ENCODE measurements at places on chromosomes 5 and 9.

DNA sequence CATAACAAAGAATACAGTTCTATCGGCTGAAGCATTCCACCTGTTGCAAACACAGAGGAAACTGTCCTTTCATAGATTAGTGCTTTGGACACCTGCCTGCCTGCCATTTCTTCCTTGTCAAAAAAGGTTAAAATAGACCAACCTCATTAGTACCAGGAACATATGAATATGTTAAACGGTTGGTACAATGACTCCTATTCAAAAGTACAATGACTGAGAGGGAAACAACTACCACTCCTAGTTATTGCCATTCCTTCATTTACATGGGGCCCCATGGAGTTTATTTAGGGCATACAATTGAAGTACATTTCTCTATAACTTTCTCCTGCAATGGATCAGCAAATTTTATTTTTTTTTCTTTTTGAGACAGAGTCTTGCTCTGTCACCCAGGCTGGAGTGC is 77.4 kb upstream of the PIP5K1B start:
- DNase-seq = no peak

- no peak for DNase-seq
These were observed at the start of gene EFNA5 for GRCh38 chr5:107670932-107671741. Gene EFNA5 (minus strand): TSS chr5:107670937.

DNA sequence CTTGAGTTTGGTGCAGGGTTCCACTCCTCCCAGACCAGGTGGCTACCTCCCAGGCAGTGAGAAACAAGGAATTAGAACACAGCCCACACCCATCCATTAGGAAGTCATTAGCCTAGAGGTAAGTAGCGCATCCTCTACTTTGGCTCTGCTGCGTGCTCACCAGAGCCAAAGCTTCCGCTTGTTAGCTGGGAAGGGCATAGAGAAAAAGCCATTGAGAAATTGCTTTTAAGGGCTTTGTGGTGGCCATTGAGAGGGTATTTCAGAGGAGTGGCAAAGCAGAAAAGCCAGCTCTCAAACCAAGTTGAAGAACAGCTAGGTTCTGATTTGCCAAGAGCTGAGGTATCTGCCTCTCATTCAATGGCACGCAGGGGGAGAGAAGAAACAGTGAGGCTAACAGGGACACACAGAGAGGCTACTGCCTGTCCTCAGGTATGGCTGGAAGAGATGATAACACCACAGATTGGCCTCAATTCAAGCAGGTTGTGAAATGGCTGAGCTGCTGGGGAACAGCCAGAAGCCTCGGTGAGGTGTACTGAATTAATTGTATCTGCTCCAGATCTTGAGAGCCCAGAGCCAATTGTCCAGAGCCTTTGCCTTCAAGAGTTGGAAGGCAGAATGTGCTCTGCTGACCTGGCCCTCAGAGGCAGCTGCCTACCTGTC is 119.4 kb downstream of the NTRK2 start:
- DNase-seq = no peak

- no peak for DNase-seq
These were observed 1.4 kb upstream of the CSNK1A1 start for GRCh38 chr5:149552553-149553160.

- no peak for DNase-seq
These were observed 594.5 kb downstream of the BNC2 start for GRCh38 chr9:16275795-16276624.

- no peak for DNase-seq
These were observed 253.4 kb downstream of the TRPM3 start for GRCh38 chr9:70868041-70868440.

GRCh38 chr9:89714321-89714720 is 109.5 kb downstream of the GADD45G start:
- no peak for DNase-seq

- DNase-seq = no peak
These were observed 101.0 kb downstream of the SPOCK1 start for GRCh38 chr5:137398154-137398553.

DNA sequence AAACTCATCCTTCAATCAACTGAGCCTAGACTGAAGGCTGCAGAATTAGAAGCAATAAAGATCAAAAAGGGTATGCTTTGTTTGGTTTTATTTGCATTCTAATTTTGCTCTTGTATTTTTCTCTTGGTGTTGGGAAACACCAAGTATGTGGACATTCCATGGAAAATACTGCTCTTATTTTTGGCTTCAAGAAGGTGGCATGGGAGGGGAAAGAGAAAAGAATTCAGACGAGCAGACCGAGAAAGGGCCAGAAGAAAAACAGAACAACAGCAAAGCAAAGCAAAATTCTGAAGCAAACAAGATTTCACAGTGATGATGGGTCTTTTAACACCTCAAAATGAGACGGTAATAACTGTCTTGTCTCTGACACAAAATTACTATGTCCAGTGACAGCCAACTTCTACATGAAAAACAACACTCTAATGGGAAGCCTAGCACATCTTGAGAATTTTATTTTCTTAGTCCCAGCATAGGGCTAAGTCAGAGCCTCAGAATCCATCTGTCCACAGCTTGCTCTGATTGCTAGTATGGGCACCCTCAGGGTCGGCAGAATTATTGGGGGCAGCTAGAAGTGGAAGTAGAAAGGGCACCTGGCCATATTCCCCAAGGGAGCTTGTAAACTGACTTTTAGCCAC is 26.8 kb downstream of the FREM1 start:
- DNase-seq = no peak

DNA sequence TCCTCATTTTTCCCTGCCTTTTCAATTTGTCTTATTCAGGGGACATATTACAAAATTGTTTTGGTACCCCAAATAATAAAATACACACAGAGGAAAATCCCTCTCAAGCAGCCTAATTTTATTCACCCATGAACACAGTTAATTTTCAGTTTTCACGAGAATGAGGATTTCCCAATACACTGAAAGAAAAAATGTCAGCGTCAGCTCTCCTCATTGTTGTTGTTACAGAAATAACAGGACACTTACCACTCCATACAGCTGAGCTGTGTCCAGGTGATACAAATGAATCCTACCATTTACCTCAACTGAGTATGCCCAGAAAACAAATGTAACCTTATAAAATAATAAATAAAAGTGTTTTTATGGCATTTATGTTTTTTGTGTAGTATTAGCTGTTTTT is 144.6 kb upstream of the PCA3 start:
- DNase-seq = no peak

DNA sequence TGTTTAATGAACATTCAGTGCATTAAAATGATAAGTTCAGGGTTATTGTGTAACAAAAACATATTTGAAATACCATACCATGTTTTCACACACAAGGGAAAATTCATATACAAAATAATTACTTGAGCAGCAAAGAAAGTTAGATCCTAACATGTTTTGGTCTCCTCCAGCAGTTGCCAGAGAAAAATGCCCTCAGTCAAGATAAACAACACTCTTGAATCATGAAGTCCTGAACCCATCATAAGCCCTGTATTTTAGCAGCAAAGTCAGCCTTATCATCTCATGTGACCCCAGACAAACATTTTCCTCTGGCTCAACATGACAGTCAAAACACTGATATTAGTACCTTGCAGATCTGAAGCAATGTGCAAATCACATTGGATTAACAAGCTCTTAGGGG is 1541.1 kb upstream of the WWC1 start:
- no peak for DNase-seq

- DNase-seq = no peak
These were observed 129.9 kb downstream of the DMXL1 start for GRCh38 chr5:119200795-119201194.

- DNase-seq = no peak
These were observed 22.7 kb downstream of the MED27 start for GRCh38 chr9:132056717-132057560.

DNA sequence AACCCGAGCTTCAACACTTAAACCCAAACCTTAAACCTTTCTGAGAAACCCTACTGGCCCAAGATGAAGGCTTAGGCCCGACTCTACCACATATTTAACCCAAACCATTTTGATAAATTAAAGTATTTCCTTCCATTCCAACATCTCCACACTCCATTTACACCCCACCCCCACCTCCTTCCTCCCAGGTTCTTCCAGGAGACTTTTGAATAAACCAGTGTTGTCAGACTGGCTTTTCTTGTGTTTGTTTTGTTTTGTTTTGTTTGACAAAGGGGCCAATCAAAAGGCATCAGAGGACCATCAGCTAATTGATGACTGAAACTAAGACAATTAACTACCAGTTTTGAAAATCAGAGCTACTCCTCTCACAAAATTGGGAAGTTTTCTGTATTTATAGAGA is 4.6 kb upstream of the ZNF608 start:
- no peak for DNase-seq

- no peak for DNase-seq
These were observed 15.7 kb upstream of the AGXT2 start for GRCh38 chr5:35063414-35063813.

- no peak for DNase-seq
These were observed 35.9 kb downstream of the SAXO1 start for GRCh38 chr9:18997151-18997550.

DNA sequence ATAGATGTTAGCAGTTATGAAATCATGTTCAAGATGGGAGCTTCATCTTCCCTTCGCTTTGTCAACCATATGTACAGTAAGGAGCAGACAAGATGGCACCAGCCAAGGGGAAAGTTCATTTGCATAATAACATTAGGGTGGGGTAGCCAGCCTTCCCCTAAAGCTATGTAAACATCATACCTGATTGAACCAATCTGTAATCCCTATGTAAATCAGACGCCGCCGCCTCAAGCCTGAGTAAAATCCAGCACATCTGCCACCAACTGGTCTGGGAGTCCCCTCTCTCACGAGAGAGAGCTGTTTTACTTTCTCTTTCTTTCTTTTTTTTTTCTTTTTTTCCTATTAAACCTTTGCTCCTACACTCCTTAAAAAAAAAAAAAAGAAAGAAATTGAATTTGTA is 30.8 kb upstream of the REEP2 start:
- DNase-seq = no peak

GRCh38 chr9:112754578-112754977 is 4.0 kb downstream of the SNX30 start:
- peak; percentile 28 for DNase-seq

DNA sequence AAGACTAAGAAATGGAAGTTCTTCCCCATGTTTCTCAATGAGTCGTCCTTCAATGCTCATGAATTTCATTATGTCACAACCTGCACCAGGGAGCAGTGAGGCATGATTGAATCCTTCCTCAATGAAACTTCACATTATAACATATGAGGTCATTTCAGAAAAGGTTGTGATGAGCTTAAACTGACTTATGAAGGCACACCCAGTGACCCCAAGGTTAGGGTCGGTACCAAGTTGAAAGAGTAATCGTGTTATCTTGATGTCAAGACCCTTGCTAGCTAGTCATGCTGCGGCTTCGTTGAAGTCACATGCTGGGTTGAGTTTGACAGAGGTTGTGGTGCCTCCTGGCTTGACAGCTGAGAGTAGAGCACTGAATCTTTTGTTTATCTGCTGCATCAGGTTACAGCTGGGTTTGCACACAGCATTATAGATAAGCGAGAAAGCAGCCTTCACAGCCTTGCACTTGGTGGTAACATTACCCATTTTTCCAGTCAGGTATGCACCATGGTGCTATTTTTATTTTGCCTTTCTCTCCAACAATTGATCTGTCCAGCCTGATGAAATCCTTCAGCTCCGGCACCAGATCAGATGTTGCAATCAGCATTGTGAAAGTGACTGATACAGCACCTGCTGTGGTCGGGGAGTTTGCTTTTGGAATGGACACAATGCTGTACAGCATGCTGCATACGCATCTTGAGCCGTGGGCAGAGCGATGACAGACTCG is 133.2 kb downstream of the ERCC6L2 start:
- no peak for DNase-seq

DNA sequence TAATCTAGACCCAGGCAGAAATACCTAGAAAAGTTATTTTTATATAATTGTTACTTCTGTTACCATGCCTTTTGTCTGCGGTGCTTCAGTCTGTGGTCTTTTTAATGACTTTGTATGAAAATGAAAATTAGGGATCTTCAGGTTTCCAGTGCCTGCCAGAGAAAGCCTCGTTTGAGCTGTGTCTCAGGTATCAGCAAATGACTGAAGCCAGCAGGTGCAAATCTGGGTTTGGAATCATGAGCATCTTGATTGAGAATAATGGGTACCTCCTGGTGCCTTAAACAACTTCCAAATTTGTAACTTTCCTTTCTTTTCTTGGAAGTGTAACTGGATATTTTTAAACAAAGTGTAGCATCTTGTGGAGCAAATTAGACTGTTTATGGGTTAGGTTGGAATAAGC is 4.3 kb downstream of the ZBTB34 start:
- DNase-seq = no peak

DNA sequence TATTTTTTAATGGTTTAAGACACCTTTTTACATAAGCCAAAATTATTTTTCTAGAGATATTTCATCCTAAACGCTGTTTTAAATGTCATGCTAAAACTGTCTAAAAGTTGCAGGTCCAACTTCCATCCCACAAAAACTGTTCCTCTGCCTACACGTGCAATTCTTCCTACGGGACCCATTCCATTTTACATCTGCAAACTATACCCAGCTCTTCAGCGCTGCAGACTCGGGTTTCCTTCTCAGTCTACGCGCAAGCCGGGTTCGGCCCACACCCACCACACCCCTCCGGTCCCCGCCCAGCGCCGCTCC is 8.7 kb downstream of the RANBP6 start:
- no peak for DNase-seq

- no peak for DNase-seq
These were observed 110.0 kb downstream of the LURAP1L start for GRCh38 chr9:12884736-12885395.

GRCh38 chr5:125148706-125149105 is 402.3 kb upstream of the ZNF608 start:
- DNase-seq = no peak

DNA sequence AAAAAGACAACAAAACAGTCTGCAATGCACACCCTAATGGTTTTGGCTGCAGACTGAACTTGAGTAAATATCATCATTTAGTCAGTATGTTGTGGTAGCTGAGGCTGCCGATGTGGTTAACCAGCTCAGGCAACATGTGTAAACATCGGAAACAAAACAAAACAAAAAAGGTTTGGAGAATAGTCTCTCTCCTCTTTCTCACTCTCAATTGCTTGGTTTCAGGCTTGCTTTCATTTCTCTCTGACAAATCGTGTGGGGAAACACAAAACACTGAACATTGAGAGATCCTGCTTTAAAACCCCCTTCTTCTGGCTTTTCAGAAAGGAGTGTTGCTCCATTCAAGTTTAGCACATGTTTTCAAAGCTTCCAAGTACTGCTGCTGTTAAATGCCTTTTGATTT is 453.3 kb downstream of the BNC2 start:
- no peak for DNase-seq

- no peak for DNase-seq
These were observed 53.7 kb upstream of the FABP6 start for GRCh38 chr5:160175438-160176218.

DNA sequence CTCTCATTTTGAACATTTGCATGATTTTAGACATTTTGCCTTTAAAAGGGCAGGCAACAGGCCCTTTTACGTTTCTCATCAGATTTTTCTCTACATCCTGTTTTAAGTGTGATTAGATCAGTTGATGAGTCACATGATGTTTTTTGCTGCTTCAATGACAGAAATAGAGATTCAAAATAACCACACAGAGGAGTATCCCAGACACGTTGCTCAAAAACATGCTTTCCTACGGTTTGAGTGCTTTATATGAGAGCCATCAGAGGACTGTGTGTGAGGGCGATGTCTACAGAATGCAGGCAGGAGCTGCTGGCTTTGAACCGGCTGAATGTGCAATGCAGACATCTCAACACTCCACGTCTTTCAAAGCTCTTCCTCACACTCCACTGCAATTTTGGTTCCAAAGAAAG is 42.1 kb downstream of the OTULIN start:
- peak; percentile 18 for DNase-seq

- DNase-seq = no peak
These were observed 30.4 kb upstream of the NDFIP1 start for GRCh38 chr5:142078221-142078620.

Measured in T-helper 9 cell (primary cell).